Hematopoietic multipotent progenitor cell treated with erythropoietin and hydrocortisone succinate and interleukin-3 and kit ligand, for 15 days (in vitro differentiated cells): ENCODE measurements at places on chromosomes 1 and 21.

DNA sequence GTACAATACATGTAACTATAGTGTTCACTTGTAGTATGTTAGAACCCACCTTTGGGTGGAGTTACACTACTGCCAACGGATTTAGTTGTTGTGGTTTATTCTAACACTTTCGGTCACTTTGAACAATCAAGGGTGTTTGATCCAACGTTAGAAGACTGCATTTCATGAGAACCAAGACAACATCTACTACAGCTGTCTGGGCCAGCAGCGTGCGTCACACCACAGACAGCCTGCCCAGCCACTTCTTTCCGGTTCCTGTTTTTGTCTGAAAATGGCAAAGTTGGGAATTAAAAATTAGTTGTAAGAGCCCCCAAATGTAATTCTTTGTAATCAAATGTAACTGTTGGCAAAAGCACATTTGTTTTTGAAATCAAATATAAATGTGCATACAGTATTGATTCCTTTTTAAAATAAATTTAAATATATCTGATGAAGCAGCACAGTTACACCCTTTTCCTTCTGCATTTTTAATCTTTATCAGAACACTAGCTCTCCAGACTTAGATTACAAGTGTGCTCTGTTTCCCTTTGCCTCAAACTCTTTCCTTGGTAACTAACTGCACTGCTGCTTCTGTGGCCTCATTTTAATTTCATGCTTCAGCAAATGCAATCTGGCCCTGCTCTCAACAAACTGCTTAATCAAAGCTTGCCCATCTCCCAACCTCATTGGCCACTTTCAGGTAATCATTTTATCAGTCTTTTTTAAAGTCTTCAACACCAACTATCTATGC lies 86.6 kb upstream of the DPH5 start:
- DNase-seq, result no peak

DNA sequence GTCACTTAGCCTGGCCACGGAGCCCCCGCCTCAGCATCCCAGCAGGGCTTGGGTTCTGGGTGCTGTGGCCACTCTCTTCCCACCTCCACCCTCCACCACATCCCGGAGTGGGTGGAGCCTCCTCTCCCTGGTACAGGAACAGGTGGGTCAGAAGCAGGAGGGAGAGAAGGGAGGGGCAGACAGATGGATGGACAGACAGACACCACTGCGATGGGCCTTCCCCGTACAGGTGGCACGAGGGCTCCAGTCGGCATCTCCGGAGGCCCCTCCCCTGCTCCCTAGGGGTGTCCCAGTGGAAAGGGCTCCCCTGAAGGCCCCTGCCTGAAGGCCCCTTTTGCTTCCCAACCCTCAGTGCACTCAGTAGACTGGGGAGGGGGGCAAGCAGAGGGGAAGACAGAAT lies 96.9 kb upstream of the TARDBP start:
- DNase-seq, result no peak

GRCh38 chr1:11653101-11653860 lies 948 bp downstream of the FBXO2 start:
- DNase-seq, result no peak

GRCh38 chr1:234260578-234260977 lies 112.7 kb upstream of the COA6 start:
- DNase-seq, result no peak

DNA sequence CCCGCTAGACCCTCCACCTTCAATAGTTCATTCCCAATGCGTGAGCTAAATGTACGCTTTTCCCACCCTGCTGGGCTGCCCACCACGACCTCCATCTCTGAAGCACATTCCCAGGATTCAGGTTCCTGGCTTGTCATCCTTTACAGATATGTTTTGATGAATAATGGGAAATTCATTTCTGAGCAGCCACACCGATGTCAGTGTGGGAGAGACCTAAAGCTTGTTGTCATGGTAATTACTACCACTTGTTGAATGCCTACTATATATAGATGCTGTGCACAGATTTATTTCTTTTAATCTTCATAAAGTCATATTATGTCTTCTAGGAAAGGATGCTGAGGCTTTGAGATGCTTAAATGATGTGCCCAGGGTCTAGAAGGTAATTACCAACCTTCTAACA lies 8.0 kb downstream of the RCSD1 start:
- DNase-seq, result no peak

DNA sequence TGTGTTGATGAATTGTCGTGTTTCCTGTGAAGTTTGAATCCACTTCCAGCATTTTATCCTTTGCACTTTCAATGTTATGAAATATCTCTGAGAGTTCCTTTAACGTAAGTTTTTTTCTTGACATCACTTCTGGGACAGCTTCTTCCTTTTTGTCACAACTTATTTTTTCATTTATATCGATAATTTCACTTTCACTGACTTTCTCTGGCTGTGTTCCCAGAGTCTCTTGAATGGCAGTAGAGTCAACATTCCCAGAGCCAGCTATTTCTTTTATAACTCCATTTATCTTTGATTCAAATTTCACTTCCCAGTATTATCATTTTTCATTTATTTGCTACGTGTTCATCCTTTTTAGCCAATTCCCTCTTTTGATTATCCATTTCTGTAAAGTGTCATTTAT lies 256.5 kb downstream of the PAPPA2 start:
- DNase-seq, result no peak

GRCh38 chr1:218480588-218481099 lies 135.5 kb downstream of the TGFB2 start:
- no peak for DNase-seq

GRCh38 chr1:17233675-17234320 lies 15.1 kb upstream of the PADI3 start:
- no peak for DNase-seq

DNA sequence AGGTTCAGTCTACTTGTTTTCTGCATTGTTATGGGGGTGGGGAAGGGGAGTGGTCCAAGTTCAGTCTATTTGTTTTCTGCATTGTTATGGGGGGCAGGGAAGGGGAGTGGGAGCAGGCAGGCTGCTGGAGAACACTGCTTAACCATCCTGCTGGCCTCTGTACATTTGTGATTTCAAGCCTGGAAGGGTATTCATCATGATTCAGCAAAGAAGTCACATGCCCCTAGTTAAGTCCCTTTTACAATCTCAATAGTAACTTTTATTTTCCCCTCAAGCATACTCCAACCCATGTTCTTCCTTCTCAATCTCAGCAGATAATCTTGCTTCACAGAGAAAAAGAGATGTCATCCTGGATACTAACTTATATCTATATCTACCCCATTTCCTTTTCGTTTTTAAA lies 7.9 kb downstream of the LYST start:
- DNase-seq, result no peak

- no peak for DNase-seq
Observed at GRCh38 chr1:85708829-85709227, 595 bp upstream of the ZNHIT6 start.

- no peak for DNase-seq
Observed at GRCh38 chr21:31203431-31204054, 140.5 kb downstream of the TIAM1 start.

GRCh38 chr1:87329526-87330056 lies 911 bp downstream of the LMO4 start:
- DNase-seq, result no peak

- no peak for DNase-seq
Observed at GRCh38 chr1:27445177-27445936, 44.6 kb downstream of the WASF2 start.

DNA sequence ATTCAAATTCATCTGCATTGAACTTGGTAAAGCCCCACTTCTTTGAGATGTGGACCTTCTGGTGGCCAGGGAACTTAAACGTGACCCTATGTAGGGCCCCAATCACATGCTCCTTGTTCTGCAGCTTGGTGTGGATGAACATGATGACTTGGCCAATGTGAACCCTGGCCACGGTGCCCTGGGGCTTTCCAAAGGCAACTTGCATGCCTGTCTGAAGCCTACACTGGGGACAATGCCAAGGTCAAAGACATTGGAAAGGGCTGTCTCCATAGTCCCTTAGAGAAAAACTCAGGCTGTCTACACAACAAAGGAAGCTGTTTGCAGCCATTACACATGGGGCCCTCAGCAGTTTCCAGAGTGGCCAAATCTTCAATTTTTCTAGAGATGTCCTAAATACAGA lies 8.9 kb upstream of the VPS13D start:
- DNase-seq, result no peak

GRCh38 chr1:62688687-62689085 lies 500 bp upstream of the DOCK7 start:
- peak; percentile 18 for DNase-seq

- DNase-seq, result no peak
Observed at GRCh38 chr1:219109424-219110018, 64.2 kb upstream of the LYPLAL1 start.

- no peak for DNase-seq
Observed at GRCh38 chr1:180435566-180435965, 66.8 kb downstream of the ACBD6 start.

DNA sequence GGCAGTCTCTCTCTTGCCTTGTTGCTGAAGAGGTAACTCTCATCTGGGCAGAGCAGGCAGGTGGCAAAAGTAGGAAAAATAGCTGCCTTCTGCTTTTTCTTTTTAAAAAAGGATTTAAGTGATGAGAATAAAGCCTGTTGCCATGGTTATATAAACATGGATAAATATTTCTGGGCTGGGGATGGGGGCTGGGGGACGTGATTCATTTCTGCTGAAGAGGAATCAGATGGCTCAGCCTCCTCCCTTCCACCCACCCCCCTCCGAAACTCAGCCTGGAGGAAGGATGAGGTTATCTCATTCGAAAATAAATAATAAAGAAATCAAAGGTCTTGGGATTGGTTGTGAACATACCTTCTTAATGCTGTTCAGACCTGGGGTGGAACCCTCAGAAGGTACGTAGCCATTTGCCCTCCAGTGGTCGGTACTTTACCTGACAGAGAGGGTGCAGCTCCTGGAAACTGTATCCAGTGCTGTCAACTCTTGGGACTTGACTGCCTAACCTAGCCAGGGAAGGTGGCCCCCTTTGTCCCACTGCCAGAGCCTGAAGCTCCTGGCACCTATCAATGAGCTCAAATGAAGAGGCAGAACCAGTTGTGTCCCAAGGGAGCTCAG lies 3.8 kb upstream of the INKA2 start:
- no peak for DNase-seq

GRCh38 chr21:21624674-21625073 lies 626.5 kb downstream of the NCAM2 start:
- no peak for DNase-seq

DNA sequence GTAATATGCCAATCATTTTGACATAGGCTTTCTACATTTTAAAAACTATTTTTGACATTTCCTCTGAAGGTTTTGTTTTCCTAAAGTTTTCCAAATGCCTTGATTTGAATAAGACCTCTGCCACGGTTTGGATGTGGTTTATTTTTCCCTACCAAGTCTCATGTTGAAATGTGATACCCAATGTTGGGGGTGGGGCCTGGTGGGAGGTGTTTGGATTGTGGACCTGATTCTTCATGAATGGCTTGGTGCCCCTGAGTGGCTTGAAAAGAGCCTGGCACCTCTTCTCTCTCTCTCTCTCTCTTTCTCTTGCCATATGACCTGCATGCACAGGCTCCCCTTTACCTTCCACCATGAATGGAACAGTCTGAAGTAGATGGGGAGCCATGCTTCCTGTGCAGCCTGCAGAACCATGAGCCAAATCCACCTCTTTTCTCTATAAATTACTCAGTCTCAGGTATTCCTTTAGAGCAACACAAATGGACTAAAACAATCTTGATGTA lies 14.8 kb downstream of the MMEL1 start:
- DNase-seq, result no peak

GRCh38 chr21:17818186-17819113 lies 706 bp downstream of the C21orf91 start:
- DNase-seq, result peak; percentile 10

DNA sequence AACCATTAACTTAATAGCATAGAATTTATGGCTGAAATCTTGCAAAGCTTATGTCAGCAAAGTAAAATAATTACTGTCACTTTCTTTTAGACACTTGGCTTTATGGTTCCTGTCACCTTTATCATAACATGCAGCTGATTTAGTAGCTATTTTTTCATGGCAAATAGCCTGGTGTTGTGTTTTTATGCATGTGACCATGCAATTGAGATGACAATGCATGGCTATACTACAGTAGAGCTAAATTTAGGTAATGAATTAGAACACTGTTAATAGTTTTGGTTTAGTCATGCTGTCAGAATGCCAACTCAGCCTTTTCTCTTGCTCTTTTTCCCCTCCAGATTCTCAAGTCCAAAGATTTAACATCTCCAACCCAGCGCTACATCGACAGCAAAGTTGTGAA lies 88.6 kb downstream of the TGFB2 start:
- DNase-seq, result no peak
